ENCODE measurements at places on chromosomes 1 and 21. TPM values are rescaled to one million over a fixed set of nuclear protein-coding genes. Genes with fewer than 3 reads are reported as not detected.

The CADM3 gene
- 0.24 TPM for total RNA-seq

The SPRR1A gene
- not detected for total RNA-seq

The UTS2 gene
- total RNA-seq, result not detected

The MYBPH gene
- not detected for total RNA-seq

The SKI gene
- total RNA-seq, result 23.6 TPM

The DARS2 gene
- 43.1 TPM for total RNA-seq

The PDE9A gene
- total RNA-seq, result 1.1 TPM

The FCGR3A gene
- total RNA-seq, result not detected

The LIN28A gene
- not detected for total RNA-seq

The KRTAP19-1 gene
- total RNA-seq, result not detected

The NBPF12 gene
- 6.2 TPM for total RNA-seq

The OR6N1 gene
- total RNA-seq, result not detected

The ALPL gene
- total RNA-seq, result 0.22 TPM

The RNU1-3 gene
- total RNA-seq, result not detected

The DMBX1 gene
- total RNA-seq, result 0.68 TPM

The CFHR2 gene
- not detected for total RNA-seq

The ADAM30 gene
- not detected for total RNA-seq

The S100A7A gene
- not detected for total RNA-seq

The REN gene
- not detected for total RNA-seq

The PCP4 gene
- total RNA-seq, result not detected

The ACTL8 gene
- 1.5 TPM for total RNA-seq

The PODN gene
- not detected for total RNA-seq

The SRGAP2 gene
- total RNA-seq, result 27.2 TPM

The DLGAP3 gene
- total RNA-seq, result 0.42 TPM

The CCDC190 gene
- not detected for total RNA-seq

The NMNAT2 gene
- 0.42 TPM for total RNA-seq

The FBLIM1 gene
- 28.0 TPM for total RNA-seq

The LRP8 gene
- 38.0 TPM for total RNA-seq

The RUNX3 gene
- 6.4 TPM for total RNA-seq

The KCNE2 gene
- not detected for total RNA-seq

The SERTAD4 gene
- 0.73 TPM for total RNA-seq

The PLCH2 gene
- 0.33 TPM for total RNA-seq

The HOOK1 gene
- 0.37 TPM for total RNA-seq

The ANXA9 gene
- 0.80 TPM for total RNA-seq

The CHML gene
- 8.2 TPM for total RNA-seq

The TAL1 gene
- total RNA-seq, result 0.02 TPM

The GNAT2 gene
- total RNA-seq, result not detected

The IL12RB2 gene
- total RNA-seq, result not detected

The RPS27 gene
- total RNA-seq, result 4,580 TPM

The KRTAP21-2 gene
- total RNA-seq, result not detected

The KRTAP12-1 gene
- total RNA-seq, result not detected

The EXO1 gene
- total RNA-seq, result 22.6 TPM

The FCER1G gene
- not detected for total RNA-seq

The IL20 gene
- 0.06 TPM for total RNA-seq

The SERPINC1 gene
- 0.06 TPM for total RNA-seq

The CELA3B gene
- total RNA-seq, result not detected
